ENCODE measurements at places on chromosomes 2 and 18. TPM values are rescaled to one million over a fixed set of nuclear protein-coding genes. Genes with fewer than 3 reads are reported as not detected.

The MSTN gene
- total RNA-seq = not detected

DNA sequence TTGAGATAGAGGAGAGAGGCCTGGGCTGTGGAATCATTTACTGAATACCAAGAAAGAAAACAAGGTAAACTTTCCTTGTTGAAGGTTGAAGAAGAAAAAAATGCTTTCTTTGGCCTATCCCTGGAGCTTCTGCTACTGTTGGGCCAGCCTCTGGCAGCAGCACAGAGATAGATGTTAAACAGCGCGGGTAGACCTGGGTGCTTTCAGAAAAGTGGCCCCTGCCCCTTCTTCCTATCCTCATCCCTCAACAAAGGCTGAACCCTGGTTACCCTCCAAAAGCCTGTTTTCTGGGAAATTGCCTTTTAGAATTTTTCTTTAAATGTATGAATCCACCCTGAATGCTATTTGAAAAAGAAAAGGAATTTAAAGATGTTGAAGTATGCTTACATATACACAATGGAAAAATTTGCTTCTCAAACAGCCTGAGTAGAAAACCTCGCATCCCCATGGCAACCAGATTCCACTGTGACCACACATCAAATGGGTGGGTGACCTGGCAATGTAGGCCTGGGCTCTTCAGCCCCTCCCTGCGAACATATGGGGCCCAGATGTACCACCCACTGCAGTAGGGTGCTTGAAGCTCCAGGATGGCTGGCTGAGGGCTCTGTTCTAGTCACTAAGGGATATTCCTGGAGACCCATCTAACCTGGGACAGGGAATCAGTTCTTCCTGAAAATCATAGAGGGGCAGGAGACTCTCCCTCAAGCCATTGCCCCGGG, 23.4 kb upstream of the CHRNA1 start:
- DNase-seq = no peak

The C2orf80 gene
- not detected for total RNA-seq

DNA sequence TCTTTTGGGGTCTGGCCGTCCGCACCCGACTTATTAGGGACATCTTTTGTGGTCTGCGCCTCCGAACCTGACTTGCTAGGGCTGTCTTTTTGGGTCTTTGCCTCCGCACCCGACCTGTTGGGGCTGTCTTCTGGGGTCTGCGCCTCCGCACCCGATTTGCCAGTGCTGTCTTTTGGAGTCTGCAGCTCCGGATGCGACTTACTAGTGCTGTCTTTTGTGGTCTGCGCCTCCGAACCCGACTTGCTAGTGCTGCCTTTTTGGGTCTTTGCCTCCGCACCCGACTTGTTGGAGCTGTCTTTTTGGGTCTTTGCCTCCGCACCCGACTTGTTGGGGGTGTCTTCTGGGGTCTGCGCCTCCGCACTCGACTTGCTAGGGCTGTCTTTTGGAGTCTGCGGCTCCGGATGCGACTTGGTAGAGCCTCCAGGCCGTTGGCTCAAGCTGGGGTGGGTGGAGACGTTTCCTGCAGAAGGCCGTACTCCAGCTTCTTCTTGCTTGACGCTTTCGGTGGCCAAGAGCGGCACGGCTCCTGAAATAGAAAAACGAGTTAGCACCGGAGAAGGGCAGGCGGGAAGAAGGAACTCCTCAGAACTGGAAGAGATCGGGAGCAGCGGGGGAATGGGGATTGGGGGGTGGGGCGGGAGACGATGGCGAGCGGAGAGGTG, 498 bp downstream of the TGOLN2 start:
- DNase-seq = peak; percentile 76

All from upper lobe of right lung (tissue), 1 donor.